ENCODE measurements at places on chromosomes 2 and 18.

DNA sequence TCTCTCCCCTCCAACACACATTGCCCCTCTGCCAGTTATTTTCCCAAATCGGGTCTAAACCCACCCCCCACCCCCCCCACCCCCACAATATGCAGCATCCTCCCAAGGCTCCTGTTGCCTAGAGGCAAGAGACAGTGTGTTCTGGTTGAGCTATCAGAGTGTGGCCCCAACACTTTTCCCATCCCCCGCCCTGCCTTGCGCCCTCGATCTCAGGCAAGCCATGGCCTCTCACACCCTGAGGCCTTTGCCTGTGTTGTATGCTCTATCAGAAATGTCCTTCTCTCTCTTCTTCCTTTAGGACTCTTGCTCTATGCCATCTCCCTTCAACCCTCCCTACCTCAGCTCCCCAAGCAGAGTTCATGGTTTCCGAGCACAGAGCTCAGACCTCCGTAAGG is 9.5 kb upstream of the GRHL1 start:
- DNase-seq: no peak

DNA sequence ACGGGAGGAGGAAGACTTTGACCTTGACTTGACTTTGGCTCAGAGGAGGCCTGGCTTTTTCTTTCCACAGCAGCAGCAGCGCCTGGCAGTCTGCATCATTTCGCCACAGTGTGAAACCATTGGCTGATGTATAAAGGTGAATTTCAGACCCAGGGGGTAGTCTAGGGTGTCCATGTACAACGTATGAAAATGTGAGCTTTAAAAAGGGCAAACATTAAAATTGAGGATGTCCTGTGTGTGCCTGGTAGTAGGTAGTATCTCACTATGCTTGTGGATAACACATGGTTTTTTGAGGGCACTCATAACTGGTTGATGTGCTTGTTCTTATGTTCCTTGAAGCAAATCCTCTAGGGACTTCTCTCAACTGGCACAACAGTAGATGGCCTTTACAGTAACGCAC is 86.1 kb downstream of the LPIN1 start:
- DNase-seq: no peak

GRCh38 chr18:57754577-57755338 is 48.4 kb downstream of the ATP8B1 start:
- no peak for DNase-seq

GRCh38 chr2:200751786-200752185 is 59.9 kb upstream of the BZW1 start:
- no peak for DNase-seq

GRCh38 chr2:190959911-190960788 is 53.8 kb downstream of the STAT1 start:
- no peak for DNase-seq

GRCh38 chr2:192655916-192656315 is 461.2 kb upstream of the TMEFF2 start:
- DNase-seq: no peak

- DNase-seq: no peak
Observed at GRCh38 chr2:226790431-226790830, 9.2 kb downstream of the IRS1 start.

- DNase-seq: no peak
Observed at GRCh38 chr18:76750269-76750668, 72.1 kb upstream of the ZNF236 start.

- DNase-seq: no peak
Observed at GRCh38 chr2:57450170-57450569, 596.4 kb upstream of the VRK2 start.

DNA sequence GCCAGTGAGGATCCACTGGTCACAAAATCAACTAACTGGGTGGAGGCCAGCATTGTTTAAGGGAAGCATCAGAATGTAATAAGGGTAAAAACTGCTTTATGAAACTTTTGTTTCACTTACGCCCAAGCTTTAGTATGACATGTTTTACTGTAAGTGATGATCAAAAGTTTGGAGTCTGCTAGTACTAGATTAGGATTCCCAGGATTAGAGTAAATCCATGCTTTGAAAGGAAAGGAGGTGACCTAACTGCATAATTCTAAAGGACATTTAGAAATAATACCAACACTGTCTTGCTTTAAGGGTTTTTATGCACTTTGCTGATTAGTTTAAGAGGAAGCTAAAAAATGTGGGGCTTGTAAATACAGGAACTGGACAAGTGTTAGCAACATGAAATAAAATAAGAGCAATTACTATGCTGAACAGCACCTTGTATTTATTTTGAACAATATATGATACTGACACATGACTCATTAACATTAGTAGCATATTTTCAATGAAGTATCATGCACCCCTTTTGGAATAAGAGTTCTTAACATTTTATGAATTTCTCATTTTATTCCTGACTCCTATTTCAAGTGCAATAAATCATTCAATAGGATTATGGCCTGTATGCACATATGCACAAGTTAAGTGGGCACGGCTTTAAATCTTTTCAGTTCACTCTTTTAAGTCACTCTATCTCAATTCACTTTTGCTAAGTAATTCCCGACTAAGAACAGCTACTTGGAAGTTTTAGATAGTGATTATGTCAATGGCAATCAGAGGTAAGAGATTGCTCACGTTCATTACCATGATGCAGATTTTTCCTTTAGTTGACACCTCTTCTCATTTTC is 62.5 kb downstream of the STK39 start:
- no peak for DNase-seq

GRCh38 chr2:213057977-213058376 is 93.4 kb downstream of the IKZF2 start:
- DNase-seq: no peak

All from SHP77 treated with DMSO at 0.1 percent for 48 hours (cell line).